ENCODE measurements at places on chromosomes 7 and 10.

DNA sequence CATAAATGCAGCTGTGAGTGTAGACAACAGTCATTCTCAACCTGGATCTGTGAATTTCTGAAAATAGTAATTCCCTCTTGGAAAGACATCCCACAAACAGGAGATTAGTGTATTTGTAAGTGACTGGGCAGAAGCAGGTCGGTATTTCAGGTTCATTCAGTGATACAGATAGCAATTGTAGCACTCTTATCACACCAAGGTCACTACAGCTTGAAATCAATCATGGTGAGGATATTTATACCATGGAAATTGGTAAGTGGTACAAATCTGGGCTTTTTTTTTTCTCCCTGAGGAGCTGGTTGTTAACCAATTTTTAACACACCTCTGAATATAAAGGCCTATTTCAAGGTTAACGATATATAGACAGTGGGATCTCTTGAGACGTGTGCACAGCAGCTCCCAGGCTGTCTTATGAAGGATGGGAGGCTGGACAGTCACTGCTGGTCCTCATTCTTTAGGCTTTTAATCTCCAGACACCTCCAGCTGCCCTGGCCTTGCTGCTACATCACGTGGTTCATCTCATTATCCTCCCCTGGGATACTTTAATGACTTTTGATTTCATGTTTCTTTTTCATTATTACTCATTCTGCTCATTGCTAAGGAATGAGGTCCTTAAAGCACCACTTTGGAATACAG is 87.1 kb downstream of the ITGA8 start:
- no peak for DNase-seq

- no peak for DNase-seq
Measured at GRCh38 chr7:130899638-130900401, 165.8 kb upstream of the KLF14 start.

- DNase-seq = no peak
Measured at GRCh38 chr10:120600871-120601649, 144.0 kb downstream of the PLPP4 start.

- peak; percentile 56 for DNase-seq
Measured at GRCh38 chr7:45689011-45689796, 115.0 kb downstream of the ADCY1 start.

DNA sequence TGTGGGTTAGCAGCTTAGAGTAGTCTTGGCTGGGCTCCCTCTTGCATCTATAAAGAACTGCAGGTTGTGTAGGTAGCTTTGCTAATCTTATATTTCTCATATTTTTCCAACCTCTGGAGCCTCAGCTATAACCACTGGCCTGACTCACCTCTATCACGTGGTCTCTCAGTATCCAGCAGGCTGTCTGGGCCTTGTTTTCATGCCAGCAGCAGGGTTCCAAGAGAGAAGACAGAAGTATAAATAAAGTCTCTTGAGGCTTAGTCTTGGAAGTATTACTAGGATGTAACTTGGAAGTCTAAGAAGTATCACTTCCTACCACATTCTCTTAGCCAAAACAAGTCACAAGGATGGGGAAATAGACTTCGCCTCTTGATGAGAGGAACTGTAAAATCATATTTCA is 73.3 kb downstream of the WIPF3 start:
- DNase-seq = peak; percentile 24

- DNase-seq = no peak
Measured at GRCh38 chr7:41955451-41955850, 252.6 kb upstream of the INHBA start.

DNA sequence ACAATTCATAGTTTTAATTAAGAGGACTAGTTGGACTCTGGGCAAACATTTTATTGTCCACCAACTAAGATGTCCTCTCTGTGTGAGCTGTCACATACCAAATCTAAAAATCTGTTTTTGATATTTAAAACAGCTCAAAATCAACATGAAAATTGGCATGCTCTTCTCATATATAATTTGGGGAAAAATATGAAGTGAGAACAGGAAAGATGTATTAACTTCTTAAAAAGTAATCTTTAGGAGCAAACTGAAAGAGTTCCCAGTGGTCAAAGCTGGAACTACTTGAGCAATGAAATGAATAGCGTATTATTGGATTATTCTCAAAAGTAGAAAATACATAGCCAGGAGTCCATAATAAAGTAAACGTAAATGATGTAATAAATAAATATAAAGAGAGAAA is 147.2 kb downstream of the DYNC1I1 start:
- no peak for DNase-seq

DNA sequence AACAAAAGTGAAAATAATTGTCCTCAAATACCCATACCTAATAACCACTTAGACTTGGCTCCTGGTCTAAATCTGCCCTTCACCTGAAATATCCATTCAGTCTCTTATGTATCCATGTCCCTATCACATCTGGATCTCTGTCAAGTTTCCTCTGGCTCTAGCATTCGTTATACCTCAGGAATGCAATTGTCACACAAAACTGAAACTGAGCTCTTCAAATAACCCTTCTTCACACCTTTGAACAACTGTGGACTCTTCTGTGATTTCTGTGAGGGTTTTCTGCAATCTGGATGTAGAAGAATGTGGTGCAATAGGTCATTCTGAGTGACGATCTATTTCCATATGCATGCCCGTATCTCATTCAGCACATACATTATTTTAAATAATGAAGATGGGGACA is 53.5 kb upstream of the FGL2 start:
- DNase-seq = no peak

- peak; percentile 44 for DNase-seq
Measured at GRCh38 chr7:48087349-48087748, 1.7 kb upstream of the UPP1 start.

DNA sequence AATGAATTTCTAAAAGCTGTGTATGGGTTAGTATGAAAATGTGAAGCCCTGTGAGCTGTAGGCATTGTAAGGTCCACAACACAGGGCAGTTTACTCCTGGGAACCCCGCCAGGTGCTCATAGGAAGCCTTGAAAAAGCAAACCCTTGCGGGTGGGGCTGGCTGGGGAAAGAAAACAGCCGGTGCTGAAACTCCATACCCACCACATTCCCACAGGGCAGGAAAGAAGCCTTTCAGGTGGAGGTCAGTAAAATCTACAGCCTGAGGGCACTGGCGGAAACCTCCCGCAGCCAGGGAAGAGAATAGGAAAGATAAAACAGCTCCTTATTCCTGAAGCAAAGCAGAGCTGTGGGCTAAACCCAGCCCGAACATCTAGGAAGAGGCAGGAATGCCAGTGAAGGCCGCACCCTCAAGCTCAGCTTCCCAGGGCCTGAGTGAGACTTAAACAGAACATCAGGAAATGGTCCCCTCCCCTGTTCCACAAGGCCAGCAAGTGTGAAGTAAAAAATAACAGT is 34.7 kb downstream of the PODXL start:
- DNase-seq = no peak

- DNase-seq = no peak
Measured at GRCh38 chr7:83957333-83957732, 237.3 kb downstream of the SEMA3A start.

DNA sequence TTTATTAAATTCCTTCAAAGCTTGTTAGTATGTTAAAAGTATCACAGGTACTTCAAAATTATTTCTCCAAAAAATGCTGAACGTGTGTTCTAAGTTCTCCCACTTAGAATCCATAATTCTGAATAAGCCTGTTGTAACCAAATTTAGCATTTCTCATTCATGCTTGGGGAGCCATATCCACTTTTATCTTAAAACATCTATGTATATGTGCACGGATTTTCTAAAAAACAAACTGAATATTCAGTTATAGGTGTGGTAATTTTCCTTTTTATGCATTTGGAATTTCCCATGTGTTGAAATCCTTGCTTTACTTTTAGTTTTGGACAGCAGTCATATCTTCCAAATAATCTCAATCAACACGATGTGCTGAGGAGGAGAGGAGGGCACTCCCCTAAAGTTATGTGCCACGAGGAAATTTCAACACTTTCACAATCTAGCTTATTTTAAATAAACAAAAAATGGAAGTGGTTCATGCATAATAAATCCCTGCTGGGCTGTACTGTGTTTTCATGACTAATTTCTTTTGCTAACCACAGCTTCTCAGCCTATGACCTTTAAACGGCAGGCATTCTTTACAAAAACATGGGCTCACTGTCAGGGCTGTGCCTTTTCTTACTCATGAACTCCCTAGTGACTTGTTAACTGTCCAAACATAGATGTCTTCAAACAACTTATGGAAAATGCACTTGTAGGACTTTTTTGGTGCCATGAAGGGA is 380.3 kb upstream of the SEMA3C start:
- DNase-seq = peak; percentile 95

DNA sequence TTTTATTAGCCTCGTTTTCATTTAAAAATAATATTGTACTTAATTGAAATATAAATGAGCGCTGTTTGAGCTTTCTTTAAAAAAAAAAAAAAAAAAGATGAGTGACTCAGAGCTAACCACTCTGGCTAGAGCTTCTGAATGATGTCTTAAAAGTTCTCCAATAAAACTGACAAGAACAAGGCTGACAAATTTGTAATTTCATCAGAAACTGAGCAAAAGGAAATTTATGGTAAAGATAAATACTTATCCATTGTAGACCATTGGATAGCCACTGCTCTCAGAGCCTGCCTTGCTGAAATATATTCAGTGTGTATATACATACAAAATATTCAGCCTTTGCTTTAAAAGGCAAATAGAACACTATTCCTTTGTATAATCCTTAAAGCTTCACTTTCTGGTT is 91.2 kb upstream of the OIT3 start:
- no peak for DNase-seq

- no peak for DNase-seq
Measured at GRCh38 chr7:38153515-38153914, 24.5 kb upstream of the STARD3NL start.

- DNase-seq = no peak
Measured at GRCh38 chr7:43058271-43059066, 54.0 kb upstream of the HECW1 start.

DNA sequence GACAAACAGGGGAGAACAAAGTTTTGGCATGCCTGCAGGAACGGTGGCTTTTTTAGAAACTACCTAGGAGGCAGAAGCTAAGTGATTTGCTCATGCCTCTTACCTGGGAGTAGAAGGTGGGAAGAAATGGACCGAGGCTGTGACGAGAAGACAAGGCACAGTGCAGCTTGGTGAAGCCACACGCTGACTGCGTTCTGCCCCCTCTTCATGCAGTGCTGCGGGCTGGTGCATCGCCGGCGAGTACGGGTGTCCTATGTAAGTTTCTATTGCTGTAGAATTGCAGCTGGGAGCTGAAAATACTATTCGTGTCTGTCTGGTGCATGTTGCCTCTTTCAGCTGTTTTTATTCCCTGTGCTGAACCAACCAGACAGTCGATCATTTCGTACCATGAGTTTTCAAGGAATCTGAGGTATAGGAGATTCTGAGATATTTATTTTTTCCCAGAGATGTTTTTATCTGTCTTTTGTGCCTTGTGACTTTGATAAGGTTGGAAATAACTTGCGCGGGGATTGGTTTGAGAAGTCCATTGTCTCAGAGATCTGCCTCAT is 120.9 kb downstream of the CACNB2 start:
- DNase-seq = no peak

GRCh38 chr7:81534996-81535395 is 234.9 kb downstream of the HGF start:
- no peak for DNase-seq

- DNase-seq = peak; percentile 37
Measured at GRCh38 chr7:112205343-112206237, 609 bp downstream of the DOCK4 start.

DNA sequence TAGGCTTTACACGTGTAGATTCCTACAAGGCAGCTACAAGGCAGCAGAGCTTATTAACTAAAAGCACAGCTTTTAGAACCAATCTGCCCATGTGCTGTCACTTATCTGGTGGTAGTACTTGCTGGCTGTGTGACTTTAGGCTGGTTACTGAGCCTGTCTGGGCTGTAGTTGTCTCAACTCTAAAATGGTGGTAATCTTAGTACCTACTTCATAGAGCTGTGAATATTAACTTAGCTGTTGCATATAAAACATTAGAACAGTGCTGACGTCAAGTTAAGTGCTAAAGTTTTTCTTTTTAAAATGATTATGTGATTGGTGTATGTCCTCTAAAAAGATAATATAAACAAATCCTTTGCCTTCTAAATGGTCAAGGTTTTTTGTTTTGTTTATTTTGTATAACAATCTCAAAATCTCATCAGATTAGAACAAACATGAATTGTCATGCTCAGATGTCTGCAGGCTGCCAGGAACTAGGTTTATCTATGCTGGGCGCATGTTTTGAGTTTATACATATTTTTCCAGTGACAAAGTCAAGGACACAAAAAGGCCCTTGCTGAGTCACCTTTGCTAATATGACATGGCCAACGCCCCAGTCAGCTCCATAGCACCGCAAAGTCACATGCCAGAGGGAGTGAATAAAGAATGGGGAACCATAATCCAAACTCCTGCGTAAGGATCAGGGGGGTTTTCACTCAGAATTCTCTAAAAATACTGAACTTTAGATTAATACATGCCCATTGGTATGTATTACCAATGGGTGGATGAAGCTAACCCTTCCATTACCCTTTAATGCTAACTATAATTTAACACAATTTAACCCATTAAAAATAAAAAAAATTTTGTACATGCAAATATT is 39.8 kb upstream of the ARL4A start:
- no peak for DNase-seq

GRCh38 chr10:58341947-58342346 is 7.1 kb downstream of the UBE2D1 start:
- no peak for DNase-seq

DNA sequence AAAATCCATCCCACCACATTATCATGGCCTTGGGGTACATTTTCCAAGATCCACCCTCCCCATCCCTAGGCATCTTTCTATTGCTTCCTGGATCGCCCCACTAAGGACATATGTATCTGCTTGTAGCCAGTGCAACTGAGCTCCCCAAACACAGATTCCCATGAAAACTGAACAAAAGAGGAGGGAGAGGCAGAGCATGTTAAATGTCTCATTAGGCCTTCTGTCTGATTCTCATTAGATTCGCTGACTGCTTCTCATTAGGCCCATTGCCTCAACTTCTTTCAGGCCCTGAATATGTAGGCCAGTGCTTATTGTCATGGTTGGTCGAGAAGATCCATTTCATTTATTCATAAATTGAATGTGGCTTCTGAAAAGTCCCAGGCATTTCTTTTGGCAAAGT is 698.9 kb downstream of the INHBA start:
- DNase-seq = no peak

GRCh38 chr7:106858618-106859532 is 6.2 kb upstream of the PIK3CG start:
- no peak for DNase-seq

DNA sequence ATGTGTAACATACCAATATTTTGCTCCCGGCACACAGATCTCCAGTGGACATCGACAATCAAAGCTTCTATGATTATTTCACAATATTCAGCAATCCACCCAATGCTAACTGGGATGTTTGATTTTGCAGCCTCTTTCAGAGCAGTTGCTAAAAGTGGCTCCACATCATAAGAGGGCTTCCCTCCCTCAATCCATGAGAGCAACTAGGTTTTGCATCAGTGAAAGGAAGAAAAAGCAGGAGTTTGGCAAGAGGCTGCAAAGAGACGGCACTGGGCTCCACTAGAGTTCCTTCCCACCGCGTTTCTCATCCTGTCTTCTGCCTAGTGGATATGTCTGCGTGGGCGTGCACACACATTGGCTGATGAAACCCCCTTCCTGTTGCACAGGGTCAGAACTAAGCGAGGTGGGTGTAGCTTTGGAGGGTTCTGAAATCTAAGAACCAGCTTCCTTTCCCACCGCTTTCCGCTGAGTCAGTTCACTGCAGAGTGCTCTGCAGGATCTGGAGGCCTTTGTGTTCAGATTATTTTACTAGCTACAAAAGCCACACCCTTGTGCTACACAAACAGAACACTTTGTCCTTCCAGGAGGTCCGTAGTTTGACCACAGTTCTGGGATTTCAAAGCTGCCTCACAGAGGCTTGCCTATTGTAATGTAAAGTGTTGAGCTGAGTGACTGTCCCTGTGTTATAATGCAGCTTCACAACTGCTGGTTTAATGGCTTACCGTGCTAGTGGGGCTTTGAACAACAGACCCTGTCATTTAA is 28.1 kb downstream of the ARL4A start:
- DNase-seq = peak; percentile 74
